ENCODE measurements at places on chromosomes 12 and 14.
A peak's percentile ranks its signal among the peaks of the same experiment; 100 is the strongest.

GRCh38 chr12:118645219-118645618, 268.9 kb downstream of the SUDS3 start:
- no peak for DNase-seq

GRCh38 chr12:25284024-25284423, 33.3 kb upstream of the KRAS start:
- DNase-seq = no peak

DNA sequence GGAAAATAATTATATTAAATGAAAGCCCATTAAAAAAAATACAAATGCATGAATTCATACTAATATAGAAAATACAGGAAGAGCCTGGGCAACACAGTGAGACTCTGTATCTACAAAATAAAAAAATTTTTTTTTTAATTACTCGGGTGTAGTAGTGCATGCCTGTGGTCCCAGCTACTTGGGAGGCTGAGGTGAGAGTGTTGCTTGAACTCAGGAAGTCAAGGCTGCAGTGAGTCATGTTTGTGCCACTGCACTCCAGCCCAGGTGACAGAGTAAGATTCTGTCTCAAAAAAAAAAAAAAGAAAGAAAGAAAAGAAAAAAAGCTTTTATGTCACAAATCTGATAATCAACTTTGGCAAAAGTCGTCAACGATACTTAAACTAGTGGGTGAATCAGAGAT, 80.6 kb upstream of the PLEKHA5 start:
- DNase-seq = no peak

DNA sequence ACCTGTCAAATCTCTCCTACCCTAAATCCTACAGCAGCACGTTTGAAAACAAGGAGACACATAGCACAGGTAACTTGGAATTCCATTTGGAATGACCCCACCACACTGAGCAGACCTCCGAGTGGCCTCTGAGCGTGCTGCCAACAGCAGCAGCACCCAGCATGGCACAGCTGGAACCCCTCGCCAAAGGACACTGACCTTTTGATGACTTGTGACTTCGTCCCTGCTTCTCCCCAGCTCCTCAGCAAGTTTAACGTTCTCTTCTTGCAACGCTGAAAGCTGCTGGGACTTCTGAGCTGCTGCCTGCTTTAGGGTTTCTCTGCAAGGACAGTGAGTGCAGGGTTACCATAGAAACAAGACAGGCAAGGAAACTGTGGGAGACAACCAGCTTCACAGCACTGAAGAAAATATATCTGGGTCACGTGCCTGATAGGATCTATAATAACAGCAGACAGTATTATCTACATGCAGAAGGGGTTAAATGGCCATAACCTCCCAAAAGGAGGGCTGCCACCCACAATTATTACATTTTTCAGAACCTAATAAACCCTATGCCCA, 43.3 kb upstream of the VPS33A start:
- DNase-seq = no peak

GRCh38 chr12:2335513-2335912, 282.7 kb downstream of the CACNA1C start:
- no peak for DNase-seq

- DNase-seq = no peak
These were observed 7.4 kb upstream of the CD9 start for GRCh38 chr12:6192604-6193380.

DNA sequence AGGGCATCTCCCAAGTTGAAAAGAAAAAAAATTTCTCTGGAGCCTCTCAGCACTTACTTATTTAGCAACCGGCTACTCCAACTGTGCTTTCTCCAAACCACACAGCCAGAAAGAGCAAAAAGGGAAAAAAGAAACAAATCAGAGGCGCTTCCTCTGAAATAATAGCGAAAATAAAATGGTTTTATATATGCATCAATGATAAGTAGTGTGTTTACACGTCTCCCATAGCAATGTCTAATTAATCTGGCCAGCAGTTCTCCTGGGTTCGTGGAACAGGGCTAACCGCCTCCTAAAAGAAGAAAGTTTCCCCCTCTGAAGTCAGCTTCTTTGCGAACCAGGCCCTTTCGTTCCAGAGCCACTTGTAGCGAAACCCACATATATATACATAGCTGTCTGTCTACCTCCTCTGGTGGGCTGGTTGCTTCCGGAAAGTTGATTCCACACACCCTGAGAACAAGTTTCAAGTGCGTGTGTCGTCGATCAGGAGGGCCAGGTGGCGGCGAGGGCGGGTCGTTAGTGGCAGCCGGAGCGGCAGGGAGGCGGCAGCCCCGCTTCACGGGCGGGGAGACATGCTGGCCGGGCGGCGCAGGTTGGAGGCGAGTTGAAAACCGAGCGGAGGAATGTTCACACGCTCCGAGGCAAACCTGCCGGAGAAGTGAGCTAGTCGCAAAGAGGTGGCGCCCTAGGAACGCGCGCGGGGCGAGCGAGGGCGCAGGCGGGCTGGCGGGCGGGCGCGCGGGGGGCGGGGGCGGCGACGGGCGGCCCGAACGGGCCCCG, 2.7 kb downstream of the PTHLH start:
- peak; percentile 69 for DNase-seq
